ENCODE measurements at places on chromosomes 4 and X.

DNA sequence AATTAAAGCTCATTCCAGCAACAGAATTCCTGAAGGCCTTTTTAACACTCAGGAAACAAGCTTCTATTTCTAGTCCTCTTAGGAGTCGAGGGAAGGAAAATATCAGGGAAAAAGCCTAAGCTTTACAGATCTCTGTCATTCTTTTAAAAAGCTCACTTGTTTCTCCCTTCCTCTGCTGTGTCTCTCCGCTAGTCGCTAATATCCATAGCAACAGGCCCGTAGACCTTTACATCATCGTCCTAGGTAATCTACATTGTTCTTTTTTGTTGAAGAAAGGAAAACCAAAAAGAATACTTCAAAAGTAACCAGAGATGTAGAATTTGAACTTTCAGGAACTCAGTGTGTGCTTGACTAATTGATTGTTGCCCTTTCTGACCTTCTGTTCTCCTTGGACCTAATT lies 45.9 kb upstream of the MTMR1 start:
- no peak for DNase-seq

DNA sequence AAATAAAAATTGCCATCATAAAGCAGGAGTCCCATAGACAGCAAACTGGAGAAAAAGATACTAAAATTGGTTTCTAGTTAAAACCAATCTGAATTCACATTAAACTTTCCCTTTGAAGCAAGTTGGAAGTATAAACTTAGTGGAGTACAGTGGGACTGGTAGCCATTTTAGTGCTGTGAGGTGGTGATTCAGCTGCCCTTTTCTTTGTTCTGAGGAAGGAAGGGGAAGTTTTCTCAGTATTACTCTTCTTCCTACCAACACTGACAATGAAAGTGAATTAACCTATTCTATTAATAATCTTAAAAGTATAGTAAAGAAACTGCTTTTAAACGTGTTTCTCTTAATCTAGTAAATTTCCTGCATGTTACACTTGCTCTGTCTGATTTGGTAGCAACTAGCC lies 36.7 kb downstream of the SLC9A6 start:
- no peak for DNase-seq

DNA sequence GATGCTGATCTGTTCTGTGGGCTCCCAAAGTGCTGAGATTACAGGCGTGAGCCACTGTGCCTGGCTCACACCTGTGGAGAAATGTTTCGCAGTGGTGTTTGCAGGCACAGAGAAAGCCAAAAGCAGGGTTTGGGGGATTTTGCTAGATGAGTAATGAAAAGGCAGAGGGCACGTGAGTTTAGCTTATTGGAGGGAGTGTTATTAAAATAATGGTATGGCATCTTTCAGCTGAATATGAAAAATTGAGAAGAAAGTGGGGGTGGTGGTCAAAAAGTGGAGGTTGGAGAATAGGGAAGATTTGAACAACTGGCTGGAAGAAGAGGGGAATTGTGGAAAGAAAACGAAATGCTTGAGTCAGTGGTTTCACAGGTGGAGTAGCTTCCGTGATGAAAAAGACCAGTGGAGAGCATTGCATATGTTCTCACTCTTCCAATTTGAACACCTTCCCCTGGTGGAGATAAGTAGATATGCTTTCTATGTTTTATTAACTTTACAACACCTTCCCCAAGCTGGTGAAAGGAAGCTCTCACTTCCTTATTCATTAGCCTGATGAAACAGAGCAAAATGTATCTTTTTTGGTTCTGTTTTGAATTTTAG lies 1.1 kb upstream of the CHST7 start:
- DNase-seq, result no peak

DNA sequence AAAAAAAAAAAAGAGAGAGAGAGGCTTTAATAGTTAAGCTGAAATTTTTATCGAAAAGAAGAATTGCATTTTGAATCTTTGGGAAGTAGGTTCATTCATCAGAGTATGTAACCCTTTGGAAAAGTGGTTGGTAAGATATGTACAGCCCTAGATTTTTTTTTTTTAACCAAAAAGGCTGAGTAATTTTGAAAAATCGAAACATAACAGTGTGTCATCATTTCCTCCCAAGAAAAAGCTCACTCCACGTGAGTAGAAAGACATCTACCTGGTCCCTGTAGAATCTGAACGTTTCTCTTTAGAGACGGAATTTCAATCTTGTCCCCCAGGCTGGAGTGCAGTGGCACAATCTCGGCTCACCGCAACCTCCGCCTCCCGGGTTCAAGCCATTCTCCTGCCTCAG lies 16.2 kb downstream of the SHOX start:
- no peak for DNase-seq

DNA sequence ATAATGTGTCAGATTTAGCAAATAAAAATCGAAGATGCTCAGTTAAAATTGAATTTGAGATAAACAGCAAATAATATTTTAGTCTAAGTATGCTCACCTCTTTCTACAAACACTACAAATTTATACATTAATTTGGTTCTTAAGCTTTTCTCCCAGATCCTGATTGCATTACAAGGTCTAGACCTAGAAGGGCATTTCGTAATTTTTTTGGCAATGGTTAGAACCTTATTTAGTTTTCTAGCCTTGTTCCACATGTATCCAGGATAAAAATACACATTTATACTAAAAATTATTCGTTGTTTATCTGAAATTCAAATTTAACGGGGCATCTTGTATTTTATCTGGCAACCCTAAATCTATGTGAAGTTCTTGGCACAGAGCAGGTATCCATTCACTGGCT lies 2.5 kb upstream of the CDKL5 start:
- DNase-seq, result no peak

Data from astrocyte of the cerebellum (primary cell).